ENCODE measurements at places on chromosomes 12 and 14.

DNA sequence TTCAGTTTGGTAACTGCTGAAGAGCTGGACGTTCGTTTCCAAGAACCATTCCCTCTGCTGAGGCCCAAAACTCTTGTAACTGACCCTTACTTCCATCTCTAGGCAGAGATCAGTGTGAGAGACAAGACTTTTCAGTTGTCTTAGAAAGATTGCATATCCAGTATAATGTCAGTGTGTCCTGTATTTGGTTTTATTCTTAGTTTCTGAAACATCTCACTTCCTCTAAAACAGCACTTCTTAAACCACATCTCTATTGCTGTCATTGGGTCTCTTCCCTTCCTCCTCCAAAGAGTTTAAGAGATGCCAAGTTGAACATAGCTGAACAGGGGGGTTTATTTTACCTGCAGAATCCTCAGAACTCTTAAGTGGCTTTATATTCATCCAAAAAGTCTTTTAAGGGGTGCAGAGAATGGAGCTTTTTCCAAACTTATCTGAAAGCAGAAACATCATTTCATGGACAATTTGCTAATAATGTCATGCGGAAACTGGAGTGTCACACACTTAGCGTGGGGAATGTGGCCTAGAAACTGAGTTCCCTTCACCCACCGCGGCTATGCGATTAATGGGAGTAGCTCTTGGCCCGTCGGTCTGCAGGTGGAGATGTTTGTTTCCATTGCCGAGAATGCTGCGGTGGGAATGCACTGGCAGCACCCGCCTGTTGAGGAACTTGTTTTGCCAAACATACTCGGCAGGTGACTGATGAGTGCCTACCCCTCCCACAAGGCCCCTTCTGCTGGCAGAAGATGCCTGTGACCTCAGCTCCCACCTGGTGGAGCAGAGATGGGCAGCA, 148.2 kb downstream of the ADGRD1 start:
- no peaks in the 10 kb centered on the region for H3K4me1 ChIP-seq
- H3K27ac ChIP-seq = no peak overlapping the region
- H3K36me3 ChIP-seq = peaks cover 7% of the 10 kb centered on the region
- H3K4me3 ChIP-seq = no peak overlapping the region

DNA sequence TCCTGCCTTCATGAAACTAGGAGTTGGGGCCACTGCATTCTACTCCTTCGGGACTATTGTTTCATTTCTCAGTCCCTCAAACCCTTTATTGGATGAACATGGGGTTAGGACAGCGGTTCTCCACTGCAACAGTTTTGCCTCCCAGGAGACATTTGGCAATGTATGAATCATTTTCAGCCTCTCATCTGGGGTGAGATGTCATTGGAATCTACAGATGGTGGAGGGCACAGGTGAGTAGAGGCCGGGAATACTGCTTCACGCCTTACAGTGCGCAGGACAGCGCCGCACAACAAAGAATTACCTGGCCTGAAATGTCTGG, 649 bp upstream of the GNPNAT1 start:
- peak overlapping the region; percentile 67 for H3K27ac ChIP-seq
- peaks cover 6% of the 10 kb centered on the region for H3K4me1 ChIP-seq
- DNase-seq = no peak
- no peaks in the 10 kb centered on the region for H3K36me3 ChIP-seq

DNA sequence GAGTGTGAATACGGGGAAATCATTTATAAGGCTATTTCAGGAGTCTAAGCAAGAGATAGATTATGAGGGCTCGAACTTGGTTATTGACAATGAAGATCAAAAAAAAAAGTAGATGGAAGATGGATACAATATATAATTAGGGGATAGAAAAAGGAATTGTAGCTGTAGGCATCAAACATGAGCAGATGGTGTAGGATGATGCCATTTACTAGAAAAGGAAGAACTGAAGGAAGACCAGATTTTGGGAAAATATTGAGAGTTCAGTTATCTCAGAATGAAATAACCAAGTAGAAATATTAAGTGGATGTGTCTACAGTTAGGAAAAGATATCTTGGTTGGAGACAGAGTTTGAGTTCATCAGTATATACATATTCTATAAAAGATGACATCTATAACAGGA, 109.6 kb downstream of the CNTN1 start:
- H3K27ac ChIP-seq = no peak overlapping the region
- no peaks in the 10 kb centered on the region for H3K4me1 ChIP-seq
- DNase-seq = no peak

GRCh38 chr14:54674046-54674741, 107.3 kb downstream of the SAMD4A start:
- H3K4me3 ChIP-seq = no peak overlapping the region
- no peaks in the 10 kb centered on the region for H3K27me3 ChIP-seq
- peaks cover 92% of the 10 kb centered on the region for H3K4me1 ChIP-seq

GRCh38 chr12:110073049-110073831, 24.9 kb upstream of the C12orf76 start:
- no peak overlapping the region for H3K4me3 ChIP-seq
- no peak for DNase-seq
